ENCODE measurements at places on chromosomes 11 and 22.

- DNase-seq = no peak
Observed at GRCh38 chr11:95652002-95652472, 137.5 kb downstream of the FAM76B start.

DNA sequence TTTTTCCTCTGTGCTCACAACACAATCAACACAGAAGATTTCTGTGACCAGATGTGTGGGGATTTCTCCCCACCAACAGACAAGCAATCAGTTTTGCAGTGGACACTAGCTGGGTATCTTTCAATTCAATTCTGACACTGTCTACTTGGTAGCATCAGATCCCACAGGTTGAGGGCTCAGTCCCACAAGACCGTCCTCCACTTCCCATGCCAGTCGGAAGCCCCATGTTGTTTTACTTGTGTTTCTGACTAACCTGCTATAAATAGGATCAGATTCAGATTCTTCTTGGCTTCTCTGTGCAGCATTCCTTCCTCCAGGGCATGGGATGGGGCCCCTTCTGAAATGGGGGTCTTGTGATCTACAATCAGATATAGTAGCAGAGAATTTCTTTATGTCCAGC, 19.6 kb downstream of the ACER3 start:
- DNase-seq = no peak

DNA sequence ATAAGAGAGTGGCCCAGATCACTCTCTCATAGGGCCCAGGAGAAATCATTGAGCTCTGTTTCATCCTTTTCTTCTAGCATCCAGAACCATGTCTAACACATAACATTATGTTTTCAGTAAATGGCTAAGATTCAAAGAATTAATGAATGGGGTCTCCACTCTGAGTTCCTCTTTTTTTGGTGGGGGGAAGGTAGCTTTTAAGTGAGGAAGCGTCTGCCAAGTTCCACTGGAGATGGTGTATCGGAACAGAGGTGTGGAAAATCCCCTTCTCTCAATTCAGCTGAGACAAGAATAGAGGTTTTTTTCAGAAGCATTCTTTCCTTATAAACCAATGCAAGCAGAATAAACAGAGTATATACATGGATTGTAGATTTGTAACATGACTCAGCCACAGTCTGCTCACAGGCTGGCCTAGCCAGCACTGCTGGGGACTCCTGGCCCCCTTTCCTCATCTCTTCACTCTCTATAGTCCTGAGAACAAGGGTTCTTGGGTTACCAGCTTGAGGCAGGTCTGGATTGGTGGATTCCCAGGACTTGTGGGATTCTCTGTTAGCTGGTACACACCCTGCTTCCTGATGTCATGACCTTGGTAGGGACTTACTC, 97.2 kb downstream of the TRAF6 start:
- no peak for DNase-seq

DNA sequence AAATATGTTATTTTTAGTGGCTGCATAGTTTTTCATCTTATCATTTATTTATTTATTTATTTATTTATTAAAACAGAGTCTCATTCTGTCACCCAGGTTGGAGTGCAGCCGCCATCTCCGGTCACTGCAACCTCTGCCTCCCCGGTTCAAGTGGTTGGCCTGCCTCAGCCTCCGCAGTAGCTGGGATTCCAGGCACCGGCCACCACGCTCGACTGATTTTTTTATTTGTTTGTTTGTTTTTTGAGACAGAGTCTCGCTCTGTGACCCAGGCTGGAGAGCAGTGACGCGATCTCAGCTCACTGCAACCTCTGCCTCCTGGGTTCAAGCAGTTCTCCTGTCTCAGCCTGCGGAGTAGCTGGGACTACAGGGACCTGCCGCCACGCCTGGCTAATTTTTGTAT, 262.9 kb upstream of the DDI1 start:
- no peak for DNase-seq

- DNase-seq = no peak
Observed at GRCh38 chr11:130778026-130778425, 138.3 kb downstream of the SNX19 start.

DNA sequence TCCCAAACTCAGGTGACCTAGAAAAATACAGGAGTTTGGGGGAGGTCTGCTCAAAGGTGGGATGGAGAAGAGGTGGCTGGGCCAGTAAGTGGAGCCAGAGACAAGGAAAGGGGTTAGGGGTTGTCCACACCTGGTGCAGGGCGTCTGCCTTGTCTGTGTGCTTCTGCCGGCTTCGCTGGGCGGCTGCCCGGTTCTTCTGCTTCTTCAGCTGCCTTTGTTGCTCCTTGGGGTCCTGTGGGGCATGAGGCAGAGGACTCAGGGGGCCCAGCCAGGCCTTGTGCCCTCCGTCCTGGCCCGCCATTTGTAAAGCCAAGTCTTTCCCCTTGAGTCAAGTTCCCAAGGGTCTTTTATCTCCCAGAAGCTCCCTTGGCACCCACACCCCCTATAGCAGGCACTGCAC, 2.5 kb downstream of the BATF2 start:
- no peak for DNase-seq

DNA sequence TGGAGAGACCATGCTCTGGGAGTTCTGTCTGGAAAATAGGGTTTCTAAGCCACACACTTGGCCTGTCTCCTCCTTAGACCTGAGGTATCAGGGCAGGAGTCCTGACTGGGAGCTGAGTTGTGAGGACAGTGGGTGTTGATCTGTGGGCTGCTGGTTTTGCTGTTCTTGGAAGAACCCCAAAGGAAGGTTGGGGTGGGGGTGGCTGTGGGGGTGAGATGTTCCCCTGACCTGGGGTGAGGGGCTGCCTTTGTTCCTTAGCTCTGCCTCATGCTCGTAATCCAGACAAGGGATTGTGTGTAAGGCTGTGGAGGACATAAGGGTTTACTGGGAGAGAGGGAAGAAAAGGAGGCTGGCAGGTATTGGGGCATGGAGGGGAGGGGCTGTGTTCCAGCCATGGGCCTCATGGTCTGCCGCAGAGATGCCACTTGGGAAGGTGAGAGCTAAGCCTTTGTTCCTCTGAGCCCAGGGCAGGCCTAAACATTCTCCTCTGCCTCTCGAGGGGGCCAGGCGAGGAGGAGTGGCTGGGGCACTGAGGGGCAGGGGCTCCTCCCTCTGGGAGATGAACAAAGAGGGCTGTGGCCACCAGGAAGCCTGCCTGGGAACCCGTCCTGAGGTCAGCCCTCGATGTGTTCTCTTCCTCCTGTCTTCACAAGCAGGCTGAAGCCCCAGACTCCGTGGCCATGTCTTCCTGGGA, 4.4 kb downstream of the OTOG start:
- DNase-seq = no peak

DNA sequence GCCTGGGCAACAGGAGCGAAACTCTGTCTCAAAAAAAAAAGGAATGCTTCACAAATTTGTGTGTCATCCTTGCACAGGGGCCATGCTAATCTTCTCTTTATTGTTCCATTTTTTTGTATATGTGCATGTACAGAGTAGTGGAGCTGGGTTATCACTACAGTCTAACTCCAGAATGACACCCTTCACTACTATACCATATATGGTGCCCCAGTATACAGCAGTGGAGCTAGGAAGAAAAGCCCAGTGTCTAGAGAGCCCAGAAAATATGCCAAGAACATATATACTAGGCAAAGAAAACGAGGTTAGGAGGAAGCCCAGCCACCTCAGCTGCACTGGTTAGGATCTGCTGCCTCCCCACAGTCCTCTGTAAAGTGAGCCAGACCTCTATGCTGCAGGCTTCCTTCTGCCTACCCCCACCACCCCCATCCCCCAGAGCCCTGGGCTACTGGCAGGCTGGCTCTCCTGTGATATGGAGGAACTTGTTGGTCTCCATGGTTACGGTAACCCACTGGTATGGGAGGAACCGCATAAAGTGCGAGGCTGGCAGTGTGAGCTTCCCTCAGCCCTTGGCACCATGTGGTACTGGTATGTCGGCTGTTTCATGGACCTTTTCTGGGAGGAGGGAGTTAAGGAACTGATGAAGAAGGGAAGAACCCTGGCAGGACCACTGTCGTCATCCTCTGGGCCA, 34.3 kb downstream of the RCOR2 start:
- no peak for DNase-seq

- no peak for DNase-seq
Observed at GRCh38 chr11:70569618-70569890, 171.2 kb downstream of the CTTN start.

DNA sequence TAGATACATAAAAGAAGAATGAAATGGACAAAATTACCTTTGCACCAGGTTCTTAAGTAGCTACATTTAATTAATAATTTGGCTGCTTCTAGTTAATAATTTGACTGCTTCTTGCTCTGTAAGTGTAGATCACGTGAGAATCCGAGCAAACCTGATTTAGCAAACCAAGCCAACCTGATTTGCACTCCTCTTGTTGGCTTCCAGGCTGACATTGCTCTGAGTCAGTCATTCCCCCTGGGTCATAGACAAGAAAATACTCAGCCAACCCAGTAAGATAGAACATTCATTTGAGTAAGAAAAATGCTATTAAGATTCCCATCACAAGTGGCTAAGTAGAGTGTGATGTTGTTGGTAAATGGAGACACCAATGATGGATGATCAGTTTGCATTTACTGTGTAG, 304.1 kb downstream of the C11orf87 start:
- DNase-seq = no peak

- DNase-seq = no peak
Observed at GRCh38 chr11:30197869-30198268, 32.9 kb upstream of the FSHB start.

- DNase-seq = no peak
Observed at GRCh38 chr11:12745787-12746186, 71.6 kb downstream of the TEAD1 start.

DNA sequence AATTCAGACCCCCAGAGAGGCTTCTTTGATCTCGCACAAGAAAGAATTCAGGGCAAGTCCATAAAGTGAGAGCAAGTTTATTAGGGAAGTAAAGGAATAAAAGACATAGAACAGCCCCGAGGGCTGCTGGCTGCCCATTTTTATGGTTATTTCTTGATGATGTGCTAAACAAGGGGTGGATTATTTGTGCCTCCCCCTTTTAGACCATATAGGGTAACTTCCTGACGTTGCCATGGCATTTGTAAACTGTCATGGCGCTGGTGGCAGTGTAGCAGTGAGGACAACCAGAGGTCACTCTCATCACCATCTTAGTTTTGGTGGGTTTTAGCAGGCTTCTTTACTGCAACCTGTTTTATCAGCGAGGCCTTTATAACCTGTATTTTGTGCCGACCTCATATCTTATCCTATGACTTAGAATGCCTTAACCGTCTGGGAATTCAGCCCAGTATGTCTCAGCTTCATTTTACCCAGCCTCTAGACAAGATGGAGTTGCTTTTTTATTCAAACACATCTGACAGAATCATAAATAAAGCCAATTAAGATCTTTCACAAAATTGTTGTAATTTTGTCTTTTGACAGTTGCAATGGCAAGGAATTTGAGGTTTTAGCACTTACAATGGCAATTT, 7.6 kb downstream of the DDIAS start:
- no peak for DNase-seq

- no peak for DNase-seq
Observed at GRCh38 chr22:48721395-48721669, 1106.3 kb downstream of the BRD1 start.
